HuH-7 (cell line): ENCODE measurements at places on chromosomes 16 and 17.

DNA sequence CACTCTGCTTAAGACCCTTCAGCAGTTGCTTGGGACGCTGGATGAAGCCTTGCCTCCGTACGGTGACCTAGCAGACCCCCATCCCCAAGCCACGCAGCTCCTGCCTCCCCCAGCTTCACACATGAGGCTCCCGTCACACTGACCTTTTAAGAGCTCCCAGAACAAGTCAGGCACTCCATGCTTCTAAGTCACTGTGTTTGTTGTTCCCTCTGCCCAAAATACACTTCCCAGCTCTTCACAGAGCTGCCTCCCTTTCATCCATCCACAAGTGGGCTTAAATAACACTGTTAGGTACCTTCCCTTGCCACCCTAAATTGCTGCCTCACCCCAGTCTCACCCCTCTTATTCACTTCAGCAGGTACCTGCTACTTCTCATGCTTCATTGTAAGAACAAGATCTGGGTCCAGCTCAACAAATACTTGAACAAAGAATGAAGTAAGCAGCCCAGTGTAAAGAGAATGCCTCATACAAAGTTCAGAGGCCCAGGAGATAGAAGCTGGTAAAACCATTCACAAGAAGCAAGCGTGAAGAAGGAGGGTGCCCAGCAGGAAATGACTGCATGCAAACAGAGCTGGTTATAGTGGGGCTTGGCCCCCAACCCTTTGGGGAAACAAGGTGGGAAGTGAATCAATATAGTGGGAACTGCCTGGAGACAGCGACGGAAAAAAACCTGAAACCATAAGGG lies 5.8 kb downstream of the ZC3H7A start:
- DNase-seq, result no peak

GRCh38 chr16:88500255-88500661 lies 47.2 kb downstream of the ZFPM1 start:
- no peak for DNase-seq

- no peak for DNase-seq
These were observed 30.4 kb upstream of the FOXK2 start for GRCh38 chr17:82489117-82489516.

DNA sequence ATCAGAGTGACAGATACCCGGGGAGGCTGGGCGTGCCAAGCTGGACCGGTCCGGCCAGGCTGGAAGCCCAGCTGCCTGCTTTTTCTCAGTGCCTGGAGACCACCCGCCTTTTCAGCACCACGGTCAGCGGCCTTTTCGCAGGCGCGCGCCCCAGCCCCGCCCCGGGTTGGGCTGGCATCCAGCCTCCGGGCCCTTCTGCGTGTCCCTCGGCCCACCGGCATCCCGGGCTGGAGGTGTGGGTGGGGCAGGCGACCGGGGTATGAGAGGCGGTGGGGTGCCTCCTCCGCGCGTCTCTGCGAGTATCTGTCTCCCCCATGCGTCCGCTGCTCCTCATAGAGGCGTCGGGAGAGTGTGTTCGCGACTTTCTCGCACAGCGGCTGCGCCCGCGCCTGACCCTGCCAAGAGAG lies 102.5 kb downstream of the MRM1 start:
- DNase-seq, result peak; percentile 62

- DNase-seq, result no peak
These were observed 45.4 kb upstream of the MYOCD start for GRCh38 chr17:12620200-12620720.
